CD4-positive, alpha-beta T cell treated with Interleukin-17A for 4 hours (primary cell): ENCODE measurements at places on chromosomes 1 and 21.
A peak's percentile ranks its signal among the peaks of the same experiment; 100 is the strongest.

- peak; percentile 77 for DNase-seq
Measured at GRCh38 chr1:92882819-92883218, 51.0 kb downstream of the RPL5 start.

DNA sequence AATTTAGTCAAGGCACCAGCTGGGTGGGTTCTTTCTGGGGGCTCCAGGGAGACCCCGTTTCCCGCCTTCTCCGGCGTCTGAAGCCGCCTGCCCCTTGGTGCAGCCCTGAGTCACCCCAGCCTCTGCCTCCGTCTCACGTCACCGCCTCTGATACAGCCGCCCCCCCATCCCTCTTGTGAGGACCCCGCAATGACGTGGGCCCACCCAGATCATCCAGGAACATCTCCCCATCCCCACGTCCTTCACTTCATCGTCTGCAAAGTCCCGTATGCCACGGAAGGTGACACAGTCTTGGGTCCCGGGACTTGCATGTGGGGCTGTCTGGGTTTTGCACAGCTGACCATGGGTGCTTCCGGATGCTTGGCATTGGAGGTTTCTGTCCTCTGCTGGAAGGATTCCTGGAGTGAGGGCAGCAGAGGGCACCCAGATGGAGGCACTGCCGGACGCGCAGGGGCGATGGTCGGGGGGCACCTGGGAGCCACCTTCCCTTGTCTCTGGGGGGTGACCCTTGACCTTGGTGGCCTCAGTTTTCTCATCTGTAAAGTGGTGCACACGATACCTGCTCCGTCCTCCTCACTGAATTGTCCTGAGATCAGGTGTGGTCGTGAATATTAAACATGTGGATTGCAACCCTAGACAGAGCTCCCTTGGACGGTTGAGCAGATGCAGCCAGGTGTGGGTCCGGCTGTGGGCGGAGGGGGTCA is 58.8 kb downstream of the PRKCZ start:
- no peak for DNase-seq

- no peak for DNase-seq
Measured at GRCh38 chr1:58779059-58779754, 4.6 kb downstream of the JUN start.

DNA sequence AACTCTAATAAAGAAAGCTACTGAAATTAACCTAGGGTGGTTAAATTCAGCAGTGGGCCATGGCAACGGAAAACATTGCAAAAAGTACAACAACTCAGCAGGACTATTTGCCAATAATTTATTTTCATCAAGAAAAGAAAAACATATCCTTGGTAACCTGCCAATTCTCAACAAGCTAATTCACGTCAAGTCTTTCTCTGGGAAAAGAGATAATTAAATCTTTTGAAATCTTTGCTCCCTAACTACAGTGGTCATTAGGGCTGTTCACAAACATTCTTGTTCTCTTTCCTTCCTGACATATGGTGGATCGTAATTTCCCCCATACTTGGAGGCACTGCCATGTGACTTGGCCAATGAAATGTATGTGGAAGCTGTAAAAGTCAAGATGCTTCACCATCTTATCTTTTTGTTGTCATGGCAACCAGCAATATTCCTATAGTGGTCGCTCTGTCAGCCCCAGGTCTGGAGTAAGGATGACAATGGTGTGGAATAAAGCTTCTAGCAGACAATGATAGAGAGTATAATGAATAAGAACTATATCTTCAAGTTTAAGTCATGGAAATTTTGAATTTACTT is 29.6 kb upstream of the ZNF326 start:
- DNase-seq, result no peak

- DNase-seq, result no peak
Measured at GRCh38 chr1:20105856-20106255, 13.5 kb downstream of the PLA2G2D start.

DNA sequence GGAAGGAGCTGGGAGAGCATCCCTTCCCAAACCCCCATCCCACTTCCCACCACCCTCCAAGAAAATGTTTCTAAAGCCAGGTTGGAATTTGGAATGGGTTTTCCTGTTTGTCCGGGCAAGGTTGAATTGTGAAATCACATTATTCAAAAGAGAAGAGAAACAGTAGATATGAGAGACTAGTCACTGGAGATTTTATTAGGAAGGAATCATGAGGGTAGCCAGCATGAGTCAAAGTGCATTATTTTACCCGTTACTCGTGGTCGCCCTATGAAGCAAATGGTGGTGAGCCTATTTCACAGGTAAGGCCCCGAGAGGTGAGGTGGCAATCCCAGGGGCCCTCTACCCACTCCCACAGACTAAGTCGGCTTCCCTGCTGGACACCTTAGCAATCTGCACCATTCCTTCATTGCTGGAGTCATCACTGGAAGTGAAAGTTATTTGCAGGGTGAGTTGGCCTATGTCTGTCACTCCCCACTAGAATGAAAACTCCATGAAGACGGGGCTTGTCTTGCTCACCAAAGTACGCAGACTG is 52.8 kb downstream of the TOMM20 start:
- DNase-seq, result no peak

- no peak for DNase-seq
Measured at GRCh38 chr21:46112725-46113215, 14.9 kb downstream of the COL6A2 start.

GRCh38 chr1:229347528-229347927 is 4.7 kb upstream of the CCSAP start:
- no peak for DNase-seq

DNA sequence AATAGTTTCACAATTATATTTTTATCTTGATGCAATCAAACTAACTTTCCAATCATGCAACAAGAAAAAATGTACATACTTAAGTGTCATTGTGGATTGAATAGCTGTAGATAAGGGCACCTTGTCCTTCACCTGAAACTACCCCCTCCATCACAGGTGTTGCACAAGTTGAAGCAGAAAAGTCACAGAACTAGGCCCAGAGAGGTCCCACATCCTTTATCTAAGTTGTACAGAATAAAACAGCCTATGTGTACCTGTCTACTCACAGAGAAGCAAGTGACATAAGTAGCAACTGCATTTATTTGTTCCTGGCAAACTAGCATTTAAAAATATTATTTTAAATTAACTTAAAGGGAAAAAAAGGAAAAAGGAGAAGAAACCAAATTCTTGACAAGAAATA is 256.8 kb downstream of the FAF1 start:
- no peak for DNase-seq

DNA sequence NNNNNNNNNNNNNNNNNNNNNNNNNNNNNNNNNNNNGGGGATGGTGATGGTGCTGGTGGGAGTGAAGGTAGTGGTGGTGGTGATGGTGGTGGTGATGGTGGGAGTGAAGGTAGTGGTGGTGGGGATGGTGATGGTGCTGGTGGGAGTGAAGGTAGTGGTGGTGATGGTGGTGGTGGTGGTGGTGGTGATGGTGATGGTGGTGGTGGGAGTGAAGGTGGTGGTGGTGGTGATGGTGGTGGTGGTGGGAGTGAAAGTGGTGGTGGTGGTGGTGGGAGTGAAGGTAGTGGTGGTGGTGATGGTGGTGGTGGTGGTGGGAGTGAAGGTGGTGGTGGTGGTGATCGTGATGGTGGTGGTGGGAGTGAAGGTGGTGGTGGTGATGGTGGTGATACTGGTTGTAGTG is 93.6 kb downstream of the CRYAA start:
- DNase-seq, result peak; percentile 8

DNA sequence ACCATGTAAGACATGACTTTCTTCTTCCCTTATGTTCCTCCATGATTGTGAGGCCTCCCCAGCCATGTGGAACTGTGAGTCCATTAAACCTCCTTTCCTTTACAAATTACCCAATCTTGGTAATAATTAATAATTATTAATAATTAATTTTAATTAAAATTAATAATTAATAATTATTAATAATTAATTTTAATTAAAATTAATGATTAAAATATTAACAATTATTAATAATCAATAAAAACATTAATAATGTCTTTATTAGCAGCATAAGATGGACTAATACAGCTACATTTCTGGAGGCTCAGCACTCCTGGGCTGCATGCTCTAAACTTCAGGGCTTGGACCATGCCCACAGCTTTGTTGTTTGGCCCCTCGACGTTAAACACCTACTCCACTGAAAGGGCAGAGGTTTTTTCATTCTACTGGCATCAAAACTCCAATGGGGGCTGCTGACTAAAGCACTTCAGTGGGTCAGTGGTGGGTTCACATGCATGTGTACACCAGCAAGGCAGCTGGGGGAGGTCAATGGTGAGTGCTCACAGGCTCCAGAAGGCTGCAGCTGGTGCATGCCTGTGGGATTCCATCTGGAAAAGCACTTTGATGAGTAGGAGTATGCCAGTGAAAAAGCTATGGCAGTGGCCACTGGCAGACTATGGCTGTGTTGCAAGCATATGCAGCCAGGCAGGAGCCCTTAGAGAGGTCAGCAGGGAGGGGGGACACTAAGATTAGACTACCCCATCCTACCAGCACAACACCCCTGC is 561.3 kb downstream of the NCAM2 start:
- no peak for DNase-seq

GRCh38 chr1:41507110-41507720 is 22.7 kb upstream of the EDN2 start:
- no peak for DNase-seq

DNA sequence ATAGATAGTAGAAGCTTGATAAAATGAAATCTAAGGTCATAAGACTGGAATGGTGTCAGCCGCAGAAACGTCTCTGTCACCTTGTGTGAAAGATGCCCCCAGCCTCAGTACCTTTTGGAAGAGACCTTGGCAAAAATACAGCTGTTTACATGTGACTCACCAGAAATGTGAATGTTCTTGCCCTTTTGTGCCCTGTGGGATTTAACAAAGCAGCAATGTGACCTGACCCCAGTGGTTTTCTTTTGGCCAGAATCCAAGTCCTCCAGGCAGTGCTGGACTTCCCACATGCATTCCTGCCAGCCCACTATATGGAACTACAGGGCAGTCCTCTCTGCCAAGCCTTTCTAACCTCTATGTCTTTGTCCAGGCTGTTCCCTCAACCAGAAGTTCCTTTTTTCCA is 27.2 kb upstream of the LRRC8C start:
- no peak for DNase-seq

DNA sequence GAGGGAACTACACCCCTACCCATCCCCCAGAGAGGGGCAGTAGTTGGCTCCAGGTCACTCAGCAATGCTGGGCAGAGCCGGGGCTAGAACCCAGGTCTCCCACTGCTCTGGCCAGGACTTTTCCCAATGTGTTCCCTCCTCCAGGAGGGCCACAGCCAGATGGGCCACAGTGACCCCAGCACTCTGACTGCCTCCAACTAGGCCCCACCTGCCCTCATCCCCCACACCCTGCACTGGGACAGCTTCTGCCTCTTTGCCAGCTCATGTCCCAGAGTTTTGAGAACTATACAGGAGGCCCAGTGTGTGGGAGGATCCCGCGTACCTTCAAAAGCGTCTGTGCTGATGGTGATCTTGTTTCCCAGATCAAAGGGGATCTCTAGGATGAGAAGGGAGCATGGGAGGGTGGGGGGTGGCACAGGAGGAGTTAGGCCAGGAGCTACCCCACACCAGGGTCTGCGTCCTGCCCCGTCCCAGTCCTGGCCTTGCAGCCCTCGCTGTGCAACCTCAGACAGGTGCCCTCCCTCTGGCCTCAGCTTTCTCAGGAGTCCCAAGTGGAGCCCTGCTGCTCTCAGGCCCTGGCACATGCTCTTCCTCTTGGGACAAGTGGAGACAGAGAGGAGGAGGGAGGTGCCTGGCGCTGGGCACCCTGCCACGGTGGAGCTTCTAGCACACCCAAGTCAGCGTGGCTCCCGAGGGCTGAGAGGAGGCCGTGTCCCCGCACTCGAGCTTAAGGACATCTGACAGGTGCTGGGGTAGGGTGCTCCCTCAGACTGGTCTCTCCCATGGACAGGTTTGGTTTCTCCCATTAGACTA is 22.0 kb downstream of the MYOM3 start:
- no peak for DNase-seq

- DNase-seq, result no peak
Measured at GRCh38 chr1:10361515-10361914, 37.3 kb upstream of the PGD start.

DNA sequence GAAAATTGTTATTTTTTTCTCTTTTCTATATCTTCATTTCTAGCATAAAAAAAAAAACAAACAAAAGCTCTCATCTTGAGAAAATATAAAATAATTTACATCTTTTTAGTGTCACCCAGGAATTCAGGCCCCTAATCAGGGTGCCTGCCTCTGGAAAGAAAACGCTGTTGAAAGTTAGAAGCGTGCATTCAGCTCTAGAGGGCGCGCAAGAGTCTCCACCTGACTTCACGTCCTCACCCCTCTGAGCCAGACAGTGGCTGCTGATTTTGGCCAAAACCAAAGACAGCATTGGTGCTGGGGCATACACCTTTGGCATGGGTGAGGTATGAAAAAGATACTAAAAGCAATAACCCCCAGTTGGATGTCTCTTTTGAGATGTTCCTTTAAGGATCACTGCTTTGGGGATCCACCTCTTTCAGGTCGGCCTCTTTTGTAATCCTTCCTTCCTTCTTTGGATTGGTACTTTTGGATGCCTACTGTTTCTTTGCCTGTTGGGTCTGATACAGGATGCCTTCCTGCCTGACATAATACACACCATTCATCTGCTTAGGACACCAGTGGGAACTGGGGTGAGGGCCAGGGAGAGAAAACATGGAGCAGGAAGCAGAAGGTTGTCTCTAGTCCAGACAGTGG is 77.6 kb upstream of the CHRM3 start:
- peak; percentile 19 for DNase-seq
